ENCODE measurements at places on chromosomes 6 and 20.

DNA sequence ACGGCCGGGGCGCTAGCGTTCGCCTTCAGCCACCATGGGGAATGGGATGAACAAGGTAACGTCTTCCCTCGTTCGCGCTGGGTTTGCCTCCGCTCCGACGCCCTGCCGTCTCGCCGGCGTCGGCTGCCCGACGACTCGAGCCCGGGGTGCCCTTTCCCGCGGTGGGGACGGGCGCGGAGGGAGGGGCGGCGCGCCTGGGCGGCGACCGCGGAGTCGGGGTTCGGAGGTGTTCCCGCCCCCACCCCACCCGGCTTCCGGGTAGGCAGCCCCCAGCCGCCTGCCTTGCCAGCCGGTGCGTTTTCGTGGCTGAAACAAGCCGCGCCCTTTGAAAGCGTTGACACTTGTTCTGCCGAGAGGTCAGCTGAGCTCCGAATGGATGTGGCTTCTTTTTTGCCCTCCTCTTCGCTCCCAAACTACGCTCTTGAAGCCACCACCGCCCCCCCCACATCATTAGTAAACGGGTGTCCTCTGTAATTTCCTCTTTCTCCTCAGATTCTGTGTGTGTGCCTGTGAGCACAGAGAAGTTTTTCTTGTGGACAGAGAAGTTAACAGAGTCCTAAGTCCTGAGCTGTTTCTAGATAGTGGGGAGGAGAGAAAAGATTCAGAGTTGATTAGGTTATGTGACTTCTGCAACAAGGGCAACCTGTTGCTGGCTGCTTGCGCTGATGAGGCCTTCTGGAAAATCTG, 362 bp downstream of the DUSP22 start:
- H3K27ac ChIP-seq = peak overlapping the region; percentile 99
- peaks cover 51% of the 10 kb centered on the region for H3K4me1 ChIP-seq
- no peaks in the 10 kb centered on the region for H3K27me3 ChIP-seq

DNA sequence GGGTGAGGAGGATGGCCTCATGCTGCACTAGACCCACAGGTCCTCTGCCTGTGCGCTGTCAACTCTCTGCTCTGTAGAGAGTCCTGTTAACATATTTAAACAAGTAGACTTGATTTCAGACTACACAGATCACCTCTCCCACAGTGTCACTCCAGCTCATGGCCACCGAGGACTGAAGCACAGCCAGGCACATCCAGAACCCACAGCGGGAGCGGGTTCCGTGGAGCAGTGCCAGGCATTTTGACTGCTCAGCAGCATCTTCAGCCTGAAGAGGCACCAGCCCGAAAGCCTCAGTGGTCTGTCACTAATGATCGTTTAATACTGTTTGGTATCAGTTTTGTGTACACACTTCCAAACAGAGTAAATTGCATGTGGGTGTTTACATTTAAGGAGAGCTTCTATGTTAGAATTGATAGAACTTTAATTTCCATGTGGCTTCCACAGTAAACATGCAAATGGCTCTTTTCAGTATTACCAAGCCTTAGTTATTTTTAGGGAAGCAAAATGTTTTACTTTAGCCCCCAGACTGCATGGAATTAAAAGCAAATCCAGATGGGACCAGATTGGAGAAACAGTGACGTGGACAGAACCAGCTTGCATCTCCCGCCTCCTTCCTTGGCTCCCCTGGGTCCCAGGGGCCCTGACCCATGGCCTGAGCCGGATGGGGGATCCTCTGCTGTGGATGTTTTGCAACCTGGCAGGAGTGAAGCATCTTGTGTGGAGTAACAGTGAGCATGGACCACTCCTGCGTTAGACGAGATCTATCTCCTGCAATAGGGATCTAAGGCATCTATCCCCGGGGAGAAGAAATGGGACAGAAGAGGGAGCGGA, 196.7 kb upstream of the CDH4 start:
- no peak overlapping the region for H3K27ac ChIP-seq
- H3K36me3 ChIP-seq = no peaks in the 10 kb centered on the region
- H3K4me1 ChIP-seq = no peaks in the 10 kb centered on the region

DNA sequence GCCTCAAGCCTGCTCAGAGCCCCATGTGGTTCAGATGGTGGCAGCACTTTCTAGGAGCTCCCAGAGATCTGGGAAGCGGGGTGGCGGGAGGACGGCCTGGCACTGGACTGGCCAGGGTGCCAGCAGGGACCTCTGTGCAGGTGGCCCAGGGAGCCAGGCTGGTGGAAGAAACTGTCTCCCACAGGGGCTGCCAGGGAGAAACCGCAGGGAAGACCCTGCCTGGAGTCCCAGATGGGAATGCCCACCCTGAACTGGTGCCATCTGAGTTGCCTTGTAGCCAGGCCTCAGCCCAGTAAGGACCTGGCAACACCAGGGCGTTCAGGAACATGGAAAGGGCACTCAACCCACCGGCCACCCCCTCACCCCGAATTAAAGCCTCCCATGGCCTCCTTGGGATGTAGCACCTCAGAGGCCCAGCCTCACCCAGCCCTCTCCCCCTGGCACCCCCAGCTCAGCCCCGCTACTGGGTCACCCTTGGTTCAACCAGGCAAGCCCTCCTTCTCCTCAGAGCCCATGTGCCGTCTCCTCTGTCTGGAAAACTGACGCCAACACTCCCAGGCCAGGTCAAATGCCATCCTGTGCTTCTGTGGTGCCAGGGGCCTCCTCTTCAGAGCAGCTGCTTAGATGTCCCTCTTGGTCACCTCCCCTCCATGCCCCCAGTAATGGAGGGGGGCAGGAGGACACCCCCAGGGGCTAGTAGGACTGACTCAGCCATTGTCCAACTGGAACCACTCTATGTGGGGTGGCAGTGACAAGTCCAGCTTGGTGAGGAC, 5.9 kb upstream of the C20orf144 start:
- no peak overlapping the region for H3K27ac ChIP-seq
- H3K36me3 ChIP-seq = peaks cover 24% of the 10 kb centered on the region
- no peak overlapping the region for H3K4me3 ChIP-seq
- H3K4me1 ChIP-seq = peaks cover 11% of the 10 kb centered on the region
- DNase-seq = peak; percentile 23

GRCh38 chr20:18729231-18729825, 84.3 kb upstream of the SCP2D1 start:
- H3K4me3 ChIP-seq = no peak overlapping the region
- H3K36me3 ChIP-seq = no peaks in the 10 kb centered on the region
- H3K4me1 ChIP-seq = no peaks in the 10 kb centered on the region
- no peaks in the 10 kb centered on the region for H3K27me3 ChIP-seq
- no peak overlapping the region for H3K27ac ChIP-seq
- DNase-seq = no peak

DNA sequence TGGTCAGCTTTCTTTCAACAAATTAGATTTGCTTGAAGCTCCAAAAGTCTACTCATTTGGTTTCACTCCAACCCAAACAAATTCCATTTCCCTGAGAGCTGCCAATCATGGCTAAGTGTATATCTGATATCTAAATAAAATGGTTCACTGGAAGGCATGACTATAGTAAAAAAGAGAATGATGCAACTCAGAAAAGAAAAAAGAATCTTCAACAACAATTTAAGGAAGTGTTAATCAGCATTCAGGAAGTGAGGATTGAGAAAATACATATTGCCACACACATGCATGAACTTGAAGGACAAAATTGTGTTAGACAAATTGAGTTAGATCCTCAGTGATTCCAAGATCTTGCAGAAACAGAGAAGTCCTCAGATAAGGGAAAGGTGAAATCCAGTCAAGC, 972.9 kb upstream of the FLRT3 start:
- H3K36me3 ChIP-seq = no peaks in the 10 kb centered on the region
- no peak overlapping the region for H3K4me3 ChIP-seq
- no peaks in the 10 kb centered on the region for H3K27me3 ChIP-seq
- no peaks in the 10 kb centered on the region for H3K4me1 ChIP-seq

DNA sequence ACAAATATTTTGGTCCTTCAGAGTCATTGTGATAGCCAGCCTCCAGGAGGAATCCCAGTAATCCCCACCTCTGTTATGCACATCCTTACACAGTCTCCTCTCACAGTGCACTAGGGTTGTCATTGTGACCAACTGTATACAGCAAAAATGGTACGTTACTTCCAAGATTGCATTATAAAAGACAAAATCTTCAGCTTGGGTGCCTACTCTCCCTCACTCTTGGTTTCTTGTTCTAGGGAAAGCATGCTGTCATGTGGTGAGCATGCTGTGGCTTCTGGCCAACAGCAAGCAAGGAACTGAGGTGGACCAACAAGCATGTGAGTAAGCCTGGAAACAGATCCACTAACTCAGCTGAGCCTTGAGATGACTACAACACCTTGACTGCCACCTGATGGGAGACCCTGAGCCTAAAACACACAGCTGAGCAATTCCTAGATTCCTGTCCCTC, 130.1 kb upstream of the DST start:
- no peaks in the 10 kb centered on the region for H3K36me3 ChIP-seq
- H3K4me1 ChIP-seq = peaks cover 6% of the 10 kb centered on the region
- H3K27me3 ChIP-seq = no peaks in the 10 kb centered on the region
- no peak overlapping the region for H3K4me3 ChIP-seq

- no peaks in the 10 kb centered on the region for H3K36me3 ChIP-seq
- DNase-seq = no peak
- H3K4me3 ChIP-seq = no peak overlapping the region
- no peak overlapping the region for H3K27ac ChIP-seq
- H3K27me3 ChIP-seq = no peaks in the 10 kb centered on the region
- peaks cover 50% of the 10 kb centered on the region for H3K4me1 ChIP-seq
These were observed 30.7 kb downstream of the CARMIL1 start for GRCh38 chr6:25309886-25310285.

GRCh38 chr20:32438331-32438858, 80.3 kb downstream of the ASXL1 start:
- DNase-seq = no peak
- H3K27ac ChIP-seq = no peak overlapping the region
- H3K4me3 ChIP-seq = no peak overlapping the region
- H3K27me3 ChIP-seq = no peaks in the 10 kb centered on the region
- no peaks in the 10 kb centered on the region for H3K4me1 ChIP-seq

- DNase-seq = no peak
- H3K4me1 ChIP-seq = no peaks in the 10 kb centered on the region
- H3K36me3 ChIP-seq = no peaks in the 10 kb centered on the region
- H3K27ac ChIP-seq = no peak overlapping the region
- H3K27me3 ChIP-seq = no peaks in the 10 kb centered on the region
- H3K4me3 ChIP-seq = no peak overlapping the region
These were observed 10.1 kb upstream of the PRL start for GRCh38 chr6:22306741-22307466.

DNA sequence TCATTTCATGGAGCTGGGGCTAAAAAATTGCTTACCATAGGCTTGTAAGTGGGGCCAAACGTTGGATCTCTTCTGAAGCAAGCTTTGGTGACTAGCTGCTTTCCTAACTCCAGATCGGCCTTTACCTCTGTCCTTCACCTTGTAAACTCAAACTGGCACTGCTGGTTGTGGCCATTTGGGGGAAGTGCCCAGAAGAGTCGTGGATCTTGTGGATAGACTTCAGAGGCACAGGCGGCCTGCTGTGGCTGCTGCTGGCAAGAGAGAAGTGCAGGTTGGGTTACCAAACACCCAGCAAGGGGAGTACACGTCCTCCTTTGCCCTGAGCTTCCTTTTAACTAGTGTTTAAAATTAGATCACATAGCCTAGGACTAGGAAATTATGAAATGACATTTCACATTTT, 36.8 kb upstream of the KLHL31 start:
- no peak for DNase-seq
- no peak overlapping the region for H3K4me3 ChIP-seq
- no peak overlapping the region for H3K27ac ChIP-seq
- H3K27me3 ChIP-seq = peaks cover 5% of the 10 kb centered on the region
- no peaks in the 10 kb centered on the region for H3K36me3 ChIP-seq
- no peaks in the 10 kb centered on the region for H3K4me1 ChIP-seq

DNA sequence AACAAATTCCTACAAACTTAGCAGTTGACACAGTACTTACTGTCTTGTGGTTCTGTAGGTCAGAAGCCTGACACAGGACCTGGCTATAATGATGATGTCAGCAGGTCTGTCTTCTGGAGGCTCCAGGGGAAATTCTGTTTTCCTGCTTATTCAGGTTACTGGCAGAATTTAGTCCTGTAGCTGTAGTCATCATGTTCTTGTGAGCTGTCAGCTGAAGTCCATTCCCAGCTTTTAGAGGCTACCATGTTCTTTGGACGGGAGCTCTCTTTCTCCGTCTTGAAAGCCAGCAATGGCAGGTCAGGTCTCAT, 99.2 kb downstream of the HIVEP1 start:
- no peaks in the 10 kb centered on the region for H3K27me3 ChIP-seq
- peaks cover 11% of the 10 kb centered on the region for H3K36me3 ChIP-seq
- H3K27ac ChIP-seq = no peak overlapping the region
- H3K4me3 ChIP-seq = no peak overlapping the region

DNA sequence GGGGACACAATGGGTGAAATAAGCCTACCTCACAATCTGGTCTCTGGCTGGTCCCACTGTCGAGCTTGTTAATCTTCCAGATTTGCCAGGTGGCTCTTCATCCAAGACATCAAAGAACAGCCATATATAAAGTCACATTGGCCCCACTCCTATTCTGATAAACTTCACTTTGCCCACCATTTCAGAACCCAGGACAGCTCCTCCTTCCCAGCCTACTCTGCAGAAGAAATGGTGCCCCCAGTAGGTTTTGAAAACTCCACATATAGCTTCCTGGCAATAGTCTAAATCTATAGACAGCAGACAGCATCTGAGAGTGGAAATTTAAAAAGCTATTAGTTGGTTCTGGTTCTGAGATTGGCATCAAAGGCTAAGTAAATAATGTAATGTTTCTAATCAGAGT, 143.1 kb upstream of the PCSK2 start:
- H3K27ac ChIP-seq = no peak overlapping the region
- H3K27me3 ChIP-seq = no peaks in the 10 kb centered on the region
- no peaks in the 10 kb centered on the region for H3K4me1 ChIP-seq
- H3K36me3 ChIP-seq = no peaks in the 10 kb centered on the region

DNA sequence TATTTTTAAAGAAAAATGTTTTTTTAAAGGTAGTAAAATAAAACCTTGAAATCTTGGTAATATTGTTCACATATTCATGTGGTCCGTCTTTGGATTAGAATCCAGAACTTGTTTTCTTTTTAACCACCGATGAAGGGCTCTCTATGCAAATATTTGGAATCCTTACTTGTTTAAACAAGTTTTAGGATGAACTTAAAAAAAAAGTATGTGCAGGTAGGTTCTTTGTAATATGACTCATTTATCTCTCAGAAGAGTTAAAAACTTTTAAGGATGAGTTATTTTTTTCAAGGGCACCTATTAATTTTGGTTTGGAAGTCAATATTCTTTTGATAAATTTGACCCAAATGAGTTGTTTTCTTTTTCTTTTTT, 8.9 kb downstream of the DSP start:
- H3K36me3 ChIP-seq = no peaks in the 10 kb centered on the region
- H3K4me3 ChIP-seq = no peak overlapping the region
- H3K27ac ChIP-seq = no peak overlapping the region

DNA sequence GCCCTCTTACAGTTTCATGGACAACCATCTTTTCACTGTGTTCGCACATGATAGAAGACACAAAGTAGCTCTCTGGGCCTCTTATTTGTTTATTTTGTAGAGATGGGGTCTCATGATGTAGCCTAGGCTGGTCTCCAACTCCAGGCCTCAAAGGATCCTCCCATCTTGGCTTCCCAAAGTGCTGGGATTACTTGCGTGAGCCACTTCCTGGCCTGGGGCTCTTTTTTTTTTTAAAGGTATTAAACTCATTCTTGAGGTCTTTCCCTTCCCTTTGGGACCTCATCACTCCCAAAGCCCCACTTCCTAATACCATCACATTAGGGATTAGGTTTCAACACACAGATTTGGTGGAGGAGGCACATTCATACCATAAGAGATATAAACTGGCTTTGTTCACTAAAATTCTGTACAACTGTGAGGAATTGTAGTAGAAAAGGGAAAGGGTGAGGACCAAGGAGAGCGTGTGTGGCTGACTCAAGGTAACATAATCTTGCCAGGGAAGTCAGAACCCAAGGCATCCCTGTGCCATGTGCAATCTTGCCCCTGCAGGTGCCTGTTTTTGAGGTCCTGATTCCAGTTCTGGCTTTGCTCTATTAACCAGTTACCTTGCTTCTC, 45.5 kb downstream of the EIF2S2 start:
- no peak for DNase-seq
- no peaks in the 10 kb centered on the region for H3K27me3 ChIP-seq
- no peak overlapping the region for H3K4me3 ChIP-seq
- peaks cover 21% of the 10 kb centered on the region for H3K36me3 ChIP-seq
- H3K4me1 ChIP-seq = peaks cover 31% of the 10 kb centered on the region
